ENCODE measurements at places on chromosomes 12 and 14.
A peak's percentile ranks its signal among the peaks of the same experiment; 100 is the strongest.

DNA sequence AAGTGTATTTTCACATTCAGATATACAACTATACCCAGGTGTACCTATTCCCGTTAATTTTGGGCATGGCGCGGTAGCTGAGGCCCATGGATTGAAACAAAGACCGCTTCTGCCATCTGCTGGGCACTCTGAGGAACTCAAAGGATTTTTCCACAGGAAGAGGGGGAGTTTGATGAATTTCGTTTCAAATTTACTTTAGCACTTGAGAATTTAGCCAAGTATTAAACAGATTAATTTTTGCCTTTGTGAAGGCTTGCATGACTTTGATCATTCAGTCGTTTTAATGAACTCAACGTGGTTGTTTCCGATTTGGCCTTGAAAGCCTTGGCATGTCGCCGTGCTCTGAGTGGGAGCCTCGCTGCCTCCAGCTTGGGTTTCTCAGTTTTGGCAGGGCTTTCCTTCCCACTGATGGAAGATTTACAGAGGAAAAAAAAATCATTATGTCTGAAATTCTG lies 153.2 kb upstream of the DDHD1 start:
- DNase-seq = peak; percentile 4

GRCh38 chr12:59113831-59114615 lies 193.7 kb upstream of the LRIG3 start:
- DNase-seq = no peak

DNA sequence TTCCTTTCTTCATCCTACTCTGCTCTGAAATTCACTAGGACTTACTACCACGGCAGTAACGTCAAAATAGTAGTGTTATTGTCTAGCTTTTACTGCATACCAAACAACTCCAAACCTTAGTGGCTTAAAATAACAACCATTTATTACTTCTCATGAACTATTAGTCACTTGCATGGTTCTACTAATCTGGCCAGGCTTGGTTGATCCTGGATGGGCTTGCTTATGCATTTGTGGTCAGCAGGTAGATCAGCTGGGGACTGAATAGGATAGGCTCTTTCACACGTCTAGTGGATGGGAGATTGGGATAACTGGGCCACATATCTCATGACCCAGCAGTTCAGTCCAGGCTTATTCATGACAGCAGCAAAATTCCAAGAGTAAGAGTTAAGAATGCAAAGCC lies 9.4 kb upstream of the SLC35F4 start:
- no peak for DNase-seq

GRCh38 chr14:87896393-87897380 lies 96.3 kb downstream of the GALC start:
- no peak for DNase-seq

DNA sequence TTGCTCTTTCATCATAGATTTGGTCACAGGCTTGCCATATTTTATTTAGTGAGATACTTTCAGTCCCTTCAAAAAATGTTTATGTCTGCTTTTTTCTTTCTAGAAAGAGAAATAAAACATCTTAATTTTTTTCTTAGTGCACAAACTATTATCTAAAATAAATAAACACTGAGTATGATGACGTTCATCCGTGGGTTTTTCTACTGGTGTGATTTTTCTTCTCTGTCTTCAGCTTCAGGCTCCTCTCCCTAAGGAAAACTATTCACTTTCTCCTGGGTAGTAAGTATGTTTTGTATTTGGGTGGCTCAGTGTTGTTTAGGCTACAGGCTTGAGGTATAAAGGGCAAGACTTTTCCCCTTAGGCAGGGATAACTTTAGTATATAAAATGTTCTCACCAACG lies 154.7 kb downstream of the DACT1 start:
- DNase-seq = no peak

- no peak for DNase-seq
Measured at GRCh38 chr14:66824251-66824650, 316.3 kb downstream of the GPHN start.

GRCh38 chr12:120820884-120821510 lies 83.2 kb downstream of the SPPL3 start:
- peak; percentile 3 for DNase-seq

- no peak for DNase-seq
Measured at GRCh38 chr12:63003223-63003819, 68.4 kb upstream of the PPM1H start.

DNA sequence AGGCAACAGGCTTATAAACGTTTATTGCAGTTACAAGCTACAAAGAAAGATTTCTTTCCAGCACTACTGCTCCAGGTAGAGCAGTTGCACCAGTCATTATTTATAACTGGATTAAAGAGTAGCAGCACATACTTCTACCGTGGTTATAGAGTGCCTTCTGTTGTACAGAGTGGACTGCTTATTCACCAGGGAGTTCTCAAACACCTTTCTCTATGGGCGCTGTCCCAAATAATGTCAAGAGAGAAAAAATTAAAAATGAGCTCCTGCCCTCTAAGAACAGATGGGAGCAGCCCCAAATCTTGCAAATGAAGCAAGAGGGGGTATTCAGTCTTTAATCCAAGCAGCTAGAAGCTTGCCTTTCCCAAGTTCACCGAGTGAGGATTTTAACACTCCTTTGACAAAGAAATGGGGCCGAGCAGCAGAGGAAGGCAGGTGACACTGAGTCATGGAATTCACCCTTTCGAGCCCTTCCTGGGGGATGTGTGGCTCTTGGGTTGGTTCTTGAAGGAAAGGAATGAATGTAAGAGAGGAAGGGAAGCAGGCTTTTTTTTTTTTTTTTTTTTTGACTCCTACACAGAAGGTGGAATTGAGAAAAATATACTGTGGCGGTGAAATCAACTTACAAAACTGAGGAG lies 181.2 kb downstream of the PRKCH start:
- no peak for DNase-seq

GRCh38 chr12:72978999-72979398 lies 706.8 kb downstream of the TRHDE start:
- DNase-seq = no peak

Measured in T follicular helper cell (primary cell).